Activated CD8-positive, alpha-beta T cell treated with anti-CD3 and anti-CD28 coated beads for 36 hours (primary cell): ENCODE measurements at places on chromosomes 2 and 18. TPM values are rescaled to one million over a fixed set of nuclear protein-coding genes. Genes with fewer than 3 reads are reported as not detected.

MAP3K19 gene
- total RNA-seq = not detected

DNA sequence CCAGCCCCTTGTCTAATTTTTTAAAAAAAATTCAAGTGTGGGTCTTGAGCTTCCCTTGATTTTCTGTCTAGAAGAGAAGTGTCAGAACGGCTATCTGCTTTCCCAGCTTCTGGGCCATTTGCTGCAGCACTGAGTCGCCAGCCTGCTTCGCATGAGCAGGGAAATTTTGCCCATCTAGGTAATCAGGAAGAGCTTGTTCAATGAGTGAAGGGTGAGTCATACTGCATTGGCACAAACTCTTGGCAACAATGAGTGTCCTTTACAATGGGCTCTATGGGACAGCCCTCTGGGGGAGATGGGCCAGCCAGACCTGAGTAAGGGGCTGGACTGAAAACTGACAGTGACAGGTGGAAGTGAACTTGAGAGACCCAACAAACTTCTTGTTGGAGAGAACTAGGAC, 2.4 kb upstream of the RNF144A start:
- no peaks in the 10 kb centered on the region for H3K27me3 ChIP-seq
- H3K4me1 ChIP-seq = peaks cover 67% of the 10 kb centered on the region
- peak; percentile 40 for DNase-seq
- peak overlapping the region; percentile 75 for H3K27ac ChIP-seq
- no peak overlapping the region for H3K4me3 ChIP-seq

DNA sequence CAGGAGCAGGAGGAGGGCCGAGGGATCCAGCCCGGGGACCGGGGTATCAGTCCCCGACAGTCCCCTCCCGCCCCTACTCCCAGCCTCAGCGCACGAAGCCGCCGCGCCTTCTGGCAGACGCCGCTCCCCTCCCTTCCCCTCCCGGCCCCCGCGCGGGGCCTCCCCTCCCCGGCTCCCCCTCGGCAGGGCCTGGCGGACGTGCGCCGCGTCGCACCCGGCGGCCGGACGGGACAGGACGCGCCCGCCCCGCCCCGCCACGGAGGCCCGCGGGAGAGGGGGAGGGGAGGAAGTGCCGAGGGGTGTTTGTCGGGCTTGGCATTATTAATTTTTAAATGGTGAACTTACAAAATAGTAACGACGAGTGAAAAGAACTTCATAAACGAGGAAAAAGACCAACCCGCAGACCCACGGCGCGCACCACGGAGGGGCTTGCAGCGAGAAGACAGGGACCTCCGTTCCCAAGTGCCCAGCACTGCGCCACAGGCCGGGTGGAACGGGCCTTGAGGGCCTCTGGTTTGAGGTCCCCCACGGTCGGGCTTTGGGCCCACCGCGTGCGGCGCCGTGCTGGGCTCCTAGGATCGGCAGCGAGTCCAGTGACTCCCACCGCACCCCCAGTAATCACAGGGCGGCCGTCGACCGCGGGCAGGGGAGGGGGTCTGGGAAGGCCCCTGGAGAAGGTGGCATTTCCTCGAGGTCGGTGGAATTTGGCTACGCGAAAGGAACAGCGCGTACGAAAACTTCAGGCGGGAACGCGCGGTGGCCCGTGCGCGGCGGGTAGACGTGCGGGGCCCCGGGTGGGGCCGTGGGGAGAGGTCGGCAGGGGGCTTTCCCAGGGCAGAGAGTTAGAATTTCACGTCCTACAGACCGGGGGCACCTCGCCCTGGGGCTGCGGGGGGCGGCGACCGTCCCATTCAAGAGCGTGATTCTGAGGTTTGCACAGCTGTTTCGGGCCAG, 954 bp upstream of the CTDSP1 start:
- H3K4me3 ChIP-seq = peak overlapping the region; percentile 86
- H3K36me3 ChIP-seq = peaks cover 18% of the 10 kb centered on the region
- peaks cover 39% of the 10 kb centered on the region for H3K4me1 ChIP-seq
- H3K27ac ChIP-seq = peak overlapping the region; percentile 91
- H3K27me3 ChIP-seq = no peaks in the 10 kb centered on the region

GRCh38 chr2:57674025-57674424, 372.6 kb upstream of the VRK2 start:
- H3K36me3 ChIP-seq = no peaks in the 10 kb centered on the region
- H3K27ac ChIP-seq = no peak overlapping the region
- no peaks in the 10 kb centered on the region for H3K27me3 ChIP-seq
- no peak overlapping the region for H3K4me3 ChIP-seq

GRCh38 chr2:55966401-55967118, 43.0 kb upstream of the EFEMP1 start:
- peaks cover 5% of the 10 kb centered on the region for H3K27me3 ChIP-seq
- H3K4me1 ChIP-seq = no peaks in the 10 kb centered on the region
- H3K36me3 ChIP-seq = no peaks in the 10 kb centered on the region
- no peak overlapping the region for H3K4me3 ChIP-seq

DNA sequence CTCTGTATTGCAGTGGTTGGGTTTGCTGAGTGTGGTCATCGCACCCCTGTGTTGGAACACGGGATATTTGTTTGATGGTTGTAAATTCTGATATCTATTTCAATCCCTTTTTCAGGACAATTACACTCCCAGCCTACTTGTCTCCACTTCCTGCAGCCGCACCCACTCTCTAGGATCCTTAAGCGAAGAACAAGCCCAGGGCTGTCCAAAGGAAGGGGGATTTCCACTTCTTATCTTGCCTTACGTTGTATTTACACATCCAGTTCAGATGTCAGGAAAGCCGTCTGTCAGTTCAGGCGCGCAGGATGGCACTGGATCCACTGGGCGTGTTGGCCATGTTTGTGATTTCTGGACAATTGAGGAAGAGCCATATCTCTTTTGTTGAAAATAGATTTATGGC, 834.5 kb upstream of the SALL3 start:
- no peaks in the 10 kb centered on the region for H3K4me1 ChIP-seq
- peaks cover 2% of the 10 kb centered on the region for H3K27me3 ChIP-seq
- no peak overlapping the region for H3K27ac ChIP-seq
- H3K4me3 ChIP-seq = no peak overlapping the region
- no peak for DNase-seq

DNA sequence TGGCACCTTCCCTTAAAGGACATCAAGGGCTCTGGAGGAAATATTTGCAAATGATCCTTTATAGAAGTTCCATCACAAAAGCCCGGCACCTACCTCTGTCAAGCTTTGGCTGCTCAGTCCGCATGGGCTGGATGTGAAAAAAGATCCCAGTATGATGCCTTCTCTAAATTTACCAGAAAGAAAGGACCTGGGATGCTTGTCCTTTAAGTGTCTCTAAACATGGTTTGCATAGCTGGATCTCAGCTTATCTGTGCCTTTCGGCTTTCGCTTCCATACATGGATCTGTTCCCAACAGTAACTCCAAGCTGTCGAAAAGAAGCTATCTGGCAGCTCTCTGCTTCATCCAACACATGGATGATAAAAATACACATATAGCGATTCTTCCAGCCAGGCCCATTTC, 60.4 kb upstream of the SLC8A1 start:
- peaks cover 2% of the 10 kb centered on the region for H3K27me3 ChIP-seq
- H3K4me1 ChIP-seq = peaks cover 3% of the 10 kb centered on the region
- H3K27ac ChIP-seq = no peak overlapping the region
- no peak for DNase-seq
- H3K36me3 ChIP-seq = no peaks in the 10 kb centered on the region
